Peyer's patch (tissue), 4 donors: ENCODE measurements at places on chromosomes 2 and 18. TPM values are rescaled to one million over a fixed set of nuclear protein-coding genes. Genes with fewer than 3 reads are reported as not detected.

Gene GCKR
- total RNA-seq = not detected

Gene PDE1A
- total RNA-seq = 12.4 TPM

GRCh38 chr2:197666277-197666676 lies 9.1 kb downstream of the RFTN2 start:
- H3K27me3 ChIP-seq = no peaks in the 10 kb centered on the region
- no peak for DNase-seq
- no peak overlapping the region for H3K4me3 ChIP-seq
- no peaks in the 10 kb centered on the region for H3K4me1 ChIP-seq

DNA sequence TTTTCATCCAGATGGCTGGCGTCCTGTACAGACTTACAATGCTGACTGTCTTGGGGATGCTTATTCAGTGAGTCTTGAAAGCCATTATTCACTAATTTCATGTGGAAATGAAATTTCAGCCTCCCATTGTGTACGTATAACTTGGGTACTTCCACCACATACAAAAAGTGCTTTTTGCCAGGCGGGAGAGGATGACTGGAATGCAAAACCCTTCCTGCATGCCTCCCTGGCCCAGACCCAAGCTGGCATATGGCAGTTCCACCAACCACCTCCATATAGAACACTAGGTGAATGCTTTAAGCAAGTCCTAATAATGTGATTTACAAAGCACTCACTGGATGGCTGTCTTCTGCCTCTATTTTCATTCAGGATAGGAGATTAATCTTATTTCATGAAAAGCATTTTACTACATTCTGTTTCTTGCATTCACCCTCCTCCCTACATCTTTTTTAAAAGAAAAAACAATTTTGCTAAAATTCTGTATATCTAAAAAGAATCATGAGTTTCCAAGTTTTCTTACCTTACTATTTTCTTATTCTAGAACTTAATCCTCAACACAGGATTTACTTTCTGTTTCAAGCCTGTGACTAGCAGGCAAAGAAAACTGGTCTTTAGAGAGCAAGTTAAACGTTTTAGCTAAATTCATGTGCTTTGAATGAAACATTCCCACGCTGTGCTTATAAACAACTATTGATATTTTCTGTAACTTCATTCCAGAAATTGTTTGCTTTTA lies 327.6 kb downstream of the NCKAP5 start:
- no peak for DNase-seq
- H3K36me3 ChIP-seq = no peaks in the 10 kb centered on the region
- H3K4me1 ChIP-seq = no peaks in the 10 kb centered on the region
- no peak overlapping the region for H3K4me3 ChIP-seq
- H3K27me3 ChIP-seq = no peaks in the 10 kb centered on the region
- H3K27ac ChIP-seq = peak overlapping the region; percentile 29

GRCh38 chr2:144834998-144835633 lies 315.2 kb upstream of the ZEB2 start:
- no peaks in the 10 kb centered on the region for H3K27me3 ChIP-seq
- no peaks in the 10 kb centered on the region for H3K4me1 ChIP-seq
- H3K36me3 ChIP-seq = no peaks in the 10 kb centered on the region
- no peak overlapping the region for H3K4me3 ChIP-seq
- H3K27ac ChIP-seq = no peak overlapping the region

GRCh38 chr18:76805221-76805620 lies 17.1 kb upstream of the ZNF236 start:
- no peak overlapping the region for H3K27ac ChIP-seq
- H3K27me3 ChIP-seq = no peaks in the 10 kb centered on the region
- H3K36me3 ChIP-seq = no peaks in the 10 kb centered on the region
- no peak overlapping the region for H3K4me3 ChIP-seq
- peaks cover 6% of the 10 kb centered on the region for H3K4me1 ChIP-seq
- no peak for DNase-seq

DNA sequence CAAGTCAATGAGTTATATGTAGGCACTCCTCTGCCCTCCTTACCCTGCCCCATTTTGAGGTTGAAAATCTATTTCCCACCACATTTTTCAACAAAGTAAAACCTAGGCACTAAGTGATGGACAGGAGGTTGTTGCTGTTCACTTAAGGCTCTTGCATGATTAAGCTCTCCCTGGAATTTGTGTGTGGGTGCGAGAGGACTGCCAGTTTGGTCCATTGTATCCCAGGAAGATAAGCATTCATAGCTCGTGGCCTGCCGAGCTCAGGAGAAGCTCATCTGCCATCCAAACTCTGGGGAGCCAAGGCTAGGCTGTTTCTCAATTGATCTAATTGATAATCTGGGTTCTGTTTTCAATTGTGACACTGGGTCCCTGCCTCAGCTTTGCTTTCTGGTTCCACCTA lies 4.7 kb upstream of the MAP4K4 start:
- H3K4me3 ChIP-seq = no peak overlapping the region
- H3K27ac ChIP-seq = no peak overlapping the region
- no peaks in the 10 kb centered on the region for H3K36me3 ChIP-seq
- DNase-seq = no peak

GRCh38 chr18:50080932-50081560 lies 113.9 kb downstream of the MYO5B start:
- no peaks in the 10 kb centered on the region for H3K4me1 ChIP-seq
- H3K36me3 ChIP-seq = no peaks in the 10 kb centered on the region
- H3K27me3 ChIP-seq = no peaks in the 10 kb centered on the region
- no peak overlapping the region for H3K4me3 ChIP-seq
- DNase-seq = no peak

- DNase-seq = peak; percentile 64
- H3K36me3 ChIP-seq = no peaks in the 10 kb centered on the region
- H3K4me3 ChIP-seq = no peak overlapping the region
- H3K27ac ChIP-seq = peak overlapping the region; percentile 39
Observed at GRCh38 chr18:76686737-76687231, 135.6 kb upstream of the ZNF236 start.

GRCh38 chr2:42125841-42126594 lies 43.1 kb upstream of the EML4 start:
- no peak overlapping the region for H3K4me3 ChIP-seq
- H3K36me3 ChIP-seq = no peaks in the 10 kb centered on the region
- H3K4me1 ChIP-seq = peaks cover 15% of the 10 kb centered on the region
- DNase-seq = no peak
- H3K27me3 ChIP-seq = no peaks in the 10 kb centered on the region
- no peak overlapping the region for H3K27ac ChIP-seq

DNA sequence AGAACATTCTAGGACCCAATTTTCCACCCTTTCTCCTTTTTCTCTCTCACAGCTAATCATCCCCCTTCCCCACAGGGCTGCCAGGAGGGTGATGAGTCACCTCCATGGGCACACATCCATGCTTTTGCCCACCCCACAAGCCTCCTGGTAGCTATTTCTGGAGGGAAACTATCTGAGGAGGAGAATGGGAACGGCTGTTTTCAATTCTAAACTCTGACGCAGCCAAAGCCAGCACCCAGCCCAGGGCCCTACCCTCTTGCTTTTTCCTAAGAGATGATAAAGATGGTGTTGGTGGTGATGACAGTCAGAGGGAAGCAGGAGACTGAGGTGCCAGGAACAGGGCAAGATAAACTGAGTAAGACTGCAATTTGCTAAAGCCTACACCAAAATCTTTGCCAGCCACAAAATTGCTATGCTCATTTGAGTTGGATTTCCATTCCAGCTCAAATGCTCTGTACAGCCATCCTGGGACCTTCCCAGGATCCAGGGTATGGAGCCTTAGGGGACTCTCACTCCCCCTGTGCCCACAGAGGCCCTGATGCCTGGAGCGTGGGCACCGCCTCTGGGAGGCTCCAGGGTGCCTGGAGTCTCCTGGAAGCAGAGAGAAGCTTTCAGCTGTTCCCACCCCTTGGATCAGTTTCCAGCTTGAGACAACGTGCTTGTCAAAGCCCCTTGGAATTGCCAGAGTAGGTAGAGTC lies 62.0 kb upstream of the FZD7 start:
- H3K4me1 ChIP-seq = peaks cover 3% of the 10 kb centered on the region
- H3K27me3 ChIP-seq = no peaks in the 10 kb centered on the region
- no peaks in the 10 kb centered on the region for H3K36me3 ChIP-seq

DNA sequence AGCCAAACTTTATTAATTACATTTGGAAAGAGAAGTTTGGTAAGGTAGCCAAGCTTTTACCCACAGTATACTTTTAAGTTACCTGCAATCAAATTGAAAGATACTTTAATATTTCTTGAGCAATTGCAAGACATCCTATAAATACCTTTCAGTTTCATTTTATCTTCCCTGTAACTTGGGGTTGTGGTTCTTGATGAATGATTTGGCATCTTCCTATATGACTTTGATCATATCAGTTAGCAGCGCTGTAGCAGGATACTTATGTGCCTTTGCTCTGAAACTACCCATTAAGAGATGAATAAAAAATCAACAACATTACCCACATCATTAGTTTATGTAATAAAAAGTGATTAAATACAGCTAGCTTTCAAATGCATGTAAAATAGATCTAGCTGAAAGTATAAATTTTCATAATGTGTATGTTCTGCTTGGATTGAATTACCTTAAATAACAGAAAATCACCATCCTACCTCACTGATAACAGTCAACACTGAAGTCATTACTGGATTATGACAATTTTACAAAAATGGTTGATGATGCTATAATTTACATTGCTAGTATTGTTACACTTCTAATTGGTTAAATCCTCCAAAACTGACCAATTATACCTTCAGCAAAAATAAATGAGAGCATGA lies 50.4 kb downstream of the MMADHC start:
- no peaks in the 10 kb centered on the region for H3K36me3 ChIP-seq
- H3K4me3 ChIP-seq = no peak overlapping the region
- H3K27me3 ChIP-seq = no peaks in the 10 kb centered on the region
- H3K27ac ChIP-seq = no peak overlapping the region

GRCh38 chr2:224925061-224925809 lies 117.0 kb downstream of the DOCK10 start:
- no peak for DNase-seq
- H3K4me3 ChIP-seq = no peak overlapping the region
- H3K27ac ChIP-seq = peak overlapping the region; percentile 58

DNA sequence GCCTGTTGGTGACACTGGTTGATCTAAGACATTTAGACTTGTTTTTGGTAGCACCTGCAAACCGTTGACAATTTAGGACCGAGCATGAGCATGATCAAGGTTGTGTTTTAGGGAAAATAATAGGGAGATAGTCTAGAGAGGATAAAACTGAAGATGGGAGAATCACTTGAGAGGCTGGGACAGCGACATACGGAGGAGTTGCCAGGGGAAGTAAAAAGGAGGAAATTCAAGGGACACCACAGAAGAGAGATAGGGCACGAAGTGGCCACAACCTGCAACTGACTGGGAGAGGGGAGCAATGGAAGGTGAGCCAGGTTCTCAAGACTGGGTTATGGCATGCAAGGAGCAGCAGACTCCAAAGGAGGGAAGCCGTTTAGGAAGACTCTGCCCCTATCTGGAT lies 1.4 kb upstream of the ATP8B1 start:
- no peak overlapping the region for H3K4me3 ChIP-seq
- no peak overlapping the region for H3K27ac ChIP-seq
- no peaks in the 10 kb centered on the region for H3K36me3 ChIP-seq
- DNase-seq = peak; percentile 17

DNA sequence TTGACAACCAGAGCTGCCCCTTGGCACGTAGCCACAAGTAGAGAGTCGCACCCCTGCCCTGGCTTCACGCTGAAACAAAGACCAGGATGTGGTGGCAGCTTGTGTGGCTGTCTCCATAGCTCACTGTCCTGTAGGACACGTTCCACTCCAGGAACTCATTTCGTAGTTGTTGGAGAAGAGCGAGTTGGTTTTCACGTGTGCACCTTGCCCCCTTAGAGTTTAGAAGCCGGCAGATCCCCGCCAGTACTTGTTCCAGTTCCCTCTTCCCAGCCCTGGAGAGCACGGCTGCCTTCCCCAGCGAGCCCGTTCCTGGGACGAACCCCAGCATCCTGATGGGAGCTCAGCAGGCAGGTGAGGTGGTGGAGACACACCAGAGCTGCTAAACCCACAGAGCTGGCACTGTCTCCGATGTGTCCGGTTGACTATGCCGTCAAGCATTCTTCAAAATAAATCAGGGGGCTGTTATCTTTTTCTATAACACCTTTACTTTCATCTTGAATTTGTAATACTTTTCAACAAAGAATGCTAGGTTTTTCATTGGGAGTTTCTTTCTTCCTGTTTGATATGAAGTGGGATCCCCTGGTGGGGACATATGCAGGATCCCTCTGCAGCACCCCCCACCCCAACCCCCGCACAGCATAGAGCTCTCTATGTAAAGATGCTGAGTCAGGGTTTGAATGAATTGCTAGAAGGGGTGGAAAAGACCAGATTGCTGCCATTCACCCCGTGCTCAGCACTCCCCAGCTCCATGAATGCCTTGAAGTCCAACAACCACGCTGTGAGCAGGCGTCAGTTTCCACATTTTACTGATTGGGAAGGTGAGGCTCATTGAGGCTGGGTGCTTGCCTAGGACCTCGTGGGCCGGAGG lies 44.5 kb downstream of the GREB1 start:
- no peaks in the 10 kb centered on the region for H3K36me3 ChIP-seq
- no peak for DNase-seq
- no peaks in the 10 kb centered on the region for H3K27me3 ChIP-seq
- no peak overlapping the region for H3K27ac ChIP-seq
- no peaks in the 10 kb centered on the region for H3K4me1 ChIP-seq
- H3K4me3 ChIP-seq = no peak overlapping the region

DNA sequence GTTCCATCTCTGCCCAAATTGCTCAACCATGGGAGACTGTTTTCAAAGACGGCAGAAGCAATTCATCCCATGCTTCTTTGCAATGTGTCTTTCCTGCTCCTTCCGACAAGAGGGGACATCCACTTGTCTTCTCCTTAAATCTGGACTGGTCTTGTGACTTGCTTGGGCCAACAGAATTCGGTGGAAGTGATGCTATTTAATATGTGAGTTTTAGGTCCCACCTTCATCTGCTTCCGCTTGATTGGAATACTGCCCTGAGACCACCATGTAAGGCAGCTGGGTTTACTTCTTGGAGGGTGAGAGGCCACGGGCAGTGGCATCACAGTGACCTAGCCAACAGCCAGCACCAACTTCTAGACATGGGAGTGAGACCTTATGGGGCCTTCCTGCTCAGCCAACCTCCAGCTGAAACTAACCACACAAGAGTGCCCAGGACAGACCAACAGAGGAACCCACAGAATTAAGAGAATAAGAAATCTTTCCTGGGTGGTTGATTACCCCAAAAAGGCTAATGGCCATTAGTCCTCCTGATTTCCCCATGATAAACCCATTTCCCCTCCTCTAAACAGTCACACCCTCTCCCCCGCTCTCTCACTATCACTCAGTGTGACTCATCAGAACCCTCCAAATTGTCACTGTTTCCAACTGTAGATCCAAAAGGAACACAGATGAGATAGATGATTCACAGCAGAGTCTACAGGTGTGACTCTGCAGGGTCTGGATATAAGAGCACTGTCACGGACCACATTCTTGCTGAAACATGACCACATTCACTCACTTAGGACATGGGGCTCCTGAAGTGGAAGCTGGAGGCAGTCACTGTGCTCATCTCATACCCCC lies 16.2 kb upstream of the RHOB start:
- H3K27ac ChIP-seq = no peak overlapping the region
- DNase-seq = no peak
- no peaks in the 10 kb centered on the region for H3K36me3 ChIP-seq
- no peaks in the 10 kb centered on the region for H3K4me1 ChIP-seq
- no peak overlapping the region for H3K4me3 ChIP-seq

- peak; percentile 68 for DNase-seq
- H3K27ac ChIP-seq = peak overlapping the region; percentile 68
- H3K36me3 ChIP-seq = no peaks in the 10 kb centered on the region
Observed at GRCh38 chr18:33578518-33579348, 714 bp downstream of the ASXL3 start.
